ENCODE measurements at places on chromosomes 11 and 22.

DNA sequence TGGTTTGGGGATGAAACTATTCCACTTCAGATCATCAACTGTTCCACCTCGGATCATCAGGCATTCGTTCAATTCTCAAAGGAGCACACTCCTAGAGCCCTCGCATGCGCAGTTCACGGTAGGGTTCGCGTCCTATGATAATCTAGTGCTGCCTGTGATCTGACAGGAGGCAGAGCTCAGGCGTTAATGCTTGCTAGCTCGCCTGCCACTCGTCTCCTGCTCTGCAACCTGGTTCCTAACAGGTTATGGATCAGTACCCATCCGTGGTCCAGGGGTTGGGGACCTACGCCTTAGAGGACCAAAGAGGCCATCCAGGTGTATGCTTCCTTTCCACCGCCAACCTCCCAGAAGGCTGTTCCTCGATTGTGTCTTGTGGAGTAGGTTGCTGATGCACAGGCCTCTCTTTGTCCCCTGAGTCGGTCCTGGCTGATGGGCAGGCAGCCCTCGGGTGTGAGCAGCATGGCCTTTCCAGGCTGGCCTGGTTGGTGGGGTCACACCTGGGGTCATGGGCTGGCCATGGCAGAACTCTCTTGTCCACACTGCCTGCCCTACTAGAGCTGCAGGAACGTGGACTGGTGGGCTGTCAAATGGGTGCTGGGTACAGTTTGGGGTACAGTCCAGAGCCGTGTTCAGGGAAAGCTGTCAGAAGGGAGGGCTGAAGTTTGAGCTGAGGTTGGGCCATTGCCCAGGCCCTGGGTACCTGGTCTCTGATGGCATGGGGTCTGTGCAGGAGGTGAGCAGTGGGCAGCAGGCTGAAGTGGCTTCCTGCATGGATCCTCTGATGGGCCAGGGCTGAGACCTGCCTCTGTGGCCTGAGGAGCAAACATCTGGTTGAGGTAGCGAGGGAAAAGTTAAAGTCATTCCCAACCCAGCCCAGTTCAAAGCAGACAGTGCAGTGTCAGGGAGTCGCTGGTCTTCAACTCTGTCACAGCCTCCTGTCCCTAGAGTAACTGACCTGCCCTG, 11.1 kb downstream of the PRDM11 start:
- DNase-seq = no peak

- peak; percentile 69 for DNase-seq
Measured at GRCh38 chr11:208181-208916, 841 bp downstream of the RIC8A start.

DNA sequence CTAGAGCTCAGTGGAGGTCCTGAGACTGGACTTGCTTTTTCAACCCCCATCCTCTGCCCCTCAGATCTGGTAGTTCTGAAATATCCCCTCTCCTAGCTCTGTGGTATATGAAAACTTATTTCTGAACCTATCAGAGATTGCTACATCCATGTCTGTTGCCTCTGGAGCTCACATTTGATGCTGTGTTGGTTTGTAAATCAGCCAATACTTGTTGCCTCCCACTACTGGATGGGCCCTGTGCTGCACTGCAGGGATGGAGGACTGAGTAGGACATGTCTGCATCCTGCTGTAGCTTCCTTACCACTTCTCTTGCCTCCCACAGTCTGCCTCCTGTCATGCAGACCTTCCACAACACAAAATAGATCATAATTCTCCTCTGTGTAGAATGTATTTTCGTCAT, 5.2 kb downstream of the OLFML1 start:
- DNase-seq = no peak

DNA sequence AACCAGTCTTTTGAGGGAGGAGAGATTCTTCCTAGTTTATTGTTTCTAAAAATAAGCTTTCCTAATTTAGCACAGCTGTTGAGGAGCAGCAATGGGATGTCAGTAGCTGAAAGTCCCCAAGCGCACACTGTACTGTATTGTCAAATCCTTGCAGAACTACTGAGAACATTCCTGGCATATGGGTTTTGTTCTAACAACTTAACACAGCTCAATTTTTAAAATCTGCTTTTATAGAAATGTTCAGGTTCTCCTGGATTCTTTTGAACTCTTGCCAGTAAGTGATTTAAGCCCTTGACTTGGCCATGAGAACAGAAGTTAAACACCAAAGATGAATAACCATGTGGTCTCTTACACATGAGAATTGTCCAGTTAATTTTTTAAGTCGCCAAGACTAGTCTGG, 218.6 kb downstream of the FAT3 start:
- DNase-seq = no peak

DNA sequence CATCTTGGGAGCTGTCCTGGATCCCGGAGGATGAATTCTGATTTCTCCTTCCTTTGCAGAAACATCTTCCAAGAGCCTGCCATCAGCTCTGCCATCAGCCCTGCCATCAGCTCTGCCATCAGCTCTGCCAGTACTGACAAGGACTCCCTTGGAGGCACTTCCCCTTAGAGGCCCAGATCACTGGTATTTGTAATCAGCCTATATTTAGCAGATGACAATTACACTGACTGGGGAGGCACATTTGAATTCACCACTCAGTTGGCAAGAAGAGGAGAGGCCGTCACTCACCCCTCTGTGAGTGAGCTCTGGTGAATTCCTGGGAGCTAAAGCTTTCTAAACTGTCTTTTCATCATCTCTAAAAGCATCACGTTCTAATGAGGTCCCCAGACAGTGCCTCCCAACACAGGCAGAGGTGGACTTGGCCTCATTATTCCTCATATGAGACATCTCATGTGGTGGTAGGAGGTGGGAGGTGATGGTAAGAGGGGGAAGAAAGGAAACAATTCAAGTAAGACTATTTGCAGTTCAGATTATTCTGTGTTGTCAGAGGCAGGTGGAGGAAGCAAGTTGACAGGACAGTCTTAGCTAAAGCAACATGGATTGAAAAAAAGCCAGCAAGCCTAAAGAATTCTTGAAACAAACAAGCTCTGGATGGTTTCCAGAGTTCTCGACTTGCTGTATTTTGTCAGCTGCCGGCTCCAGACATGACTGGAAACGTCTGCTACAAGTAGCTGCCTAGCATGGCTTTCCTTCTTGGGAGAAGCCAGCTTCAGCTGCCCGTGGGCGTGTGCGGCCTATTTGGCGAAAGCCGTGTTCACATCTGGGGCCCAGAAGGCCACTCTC, 771.7 kb downstream of the TBC1D22A start:
- DNase-seq = no peak

DNA sequence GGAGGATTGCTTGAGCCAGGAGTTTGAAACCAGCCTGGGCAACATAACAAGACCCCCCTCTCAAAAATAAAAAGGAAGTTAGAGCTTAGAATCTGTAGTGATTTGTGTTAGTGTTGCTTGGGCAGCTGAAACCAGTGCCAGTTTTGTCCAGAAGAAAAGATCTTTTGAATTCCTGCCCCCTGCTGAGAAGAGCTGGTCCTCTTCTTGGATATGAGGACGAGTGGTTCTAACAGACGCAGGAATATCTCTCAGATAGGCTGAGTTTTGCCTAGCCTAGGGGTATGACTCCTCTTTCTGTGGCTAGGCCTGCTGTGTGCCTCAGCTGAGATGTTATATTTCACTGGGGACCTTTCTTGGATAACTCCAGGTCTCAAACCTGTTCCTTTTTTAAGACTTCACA, 102.8 kb downstream of the STIM1 start:
- DNase-seq = no peak

- no peak for DNase-seq
Measured at GRCh38 chr11:41659985-41660384, 200.5 kb upstream of the LRRC4C start.

- no peak for DNase-seq
Measured at GRCh38 chr11:1650918-1651262, 21.3 kb downstream of the KRTAP5-5 start.

- DNase-seq = no peak
Measured at GRCh38 chr22:41690476-41690875, 1.8 kb upstream of the SNU13 start.

- DNase-seq = no peak
Measured at GRCh38 chr22:17919276-17920144, 104.9 kb downstream of the MICAL3 start.

- DNase-seq = peak; percentile 6
Measured at GRCh38 chr22:21766691-21767462, 31.3 kb upstream of the YPEL1 start.

GRCh38 chr11:67311556-67312082, 8.3 kb downstream of the SSH3 start:
- no peak for DNase-seq

DNA sequence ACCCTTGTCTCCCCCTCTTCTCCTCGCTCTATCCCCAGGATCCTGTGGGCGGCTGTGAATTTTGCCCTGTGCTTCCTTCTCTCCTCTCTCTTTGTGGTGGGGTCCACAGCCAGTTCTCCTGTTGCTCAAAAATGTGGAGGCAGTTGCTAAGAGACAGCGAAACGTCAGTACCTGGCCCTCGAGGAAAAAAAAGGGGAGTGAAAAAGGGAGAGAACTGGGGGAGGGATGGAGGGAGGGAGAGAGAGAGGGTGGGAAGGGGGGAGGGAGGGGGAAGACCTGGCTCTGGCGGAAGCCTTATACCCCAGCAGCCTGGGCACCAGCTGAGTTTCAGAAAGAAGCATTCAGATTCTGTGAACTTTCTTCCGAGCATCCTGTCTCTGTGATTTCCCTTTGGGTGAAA, 2.1 kb upstream of the LRRC55 start:
- no peak for DNase-seq

- DNase-seq = no peak
Measured at GRCh38 chr11:119844808-119845207, 115.8 kb upstream of the NECTIN1 start.

DNA sequence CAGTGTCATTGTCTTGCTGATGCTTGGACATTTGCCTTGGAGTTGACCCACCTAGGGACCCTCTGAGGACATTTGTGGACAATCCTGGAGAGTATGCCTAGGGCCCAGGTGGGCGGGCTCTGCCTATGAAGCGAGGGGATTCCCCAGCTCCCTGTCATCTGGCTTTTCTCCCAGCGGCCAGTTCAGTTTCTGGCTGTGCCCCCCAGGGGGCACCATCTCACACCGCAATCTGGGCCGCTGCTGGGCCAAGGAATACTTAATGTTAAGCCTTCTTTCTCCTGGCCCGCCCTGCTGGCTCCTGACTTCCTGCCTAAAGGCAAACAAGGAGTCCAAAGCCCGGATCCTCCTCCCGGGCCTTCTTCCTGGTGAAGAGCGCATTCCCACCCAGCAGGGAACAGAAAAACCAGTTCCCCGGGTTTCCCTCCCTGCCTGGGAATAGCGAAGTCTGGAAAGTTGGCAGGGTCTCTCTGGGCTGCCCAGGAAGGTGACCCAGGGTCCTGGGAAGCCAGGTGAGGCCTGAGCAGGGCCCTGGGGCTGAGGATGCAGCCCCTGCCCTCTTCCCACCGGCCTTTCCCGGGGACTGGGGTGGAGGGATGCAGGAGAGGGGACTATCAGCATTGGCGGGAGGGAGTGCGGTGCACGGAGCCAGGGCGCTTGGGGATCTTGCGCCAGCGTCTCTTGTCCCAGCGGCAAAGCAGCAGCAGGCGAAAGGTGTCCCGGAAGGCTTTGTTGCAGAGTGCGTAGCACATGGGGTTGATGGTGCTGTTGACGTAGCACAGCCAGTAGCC, 11.9 kb downstream of the CHRM1 start:
- no peak for DNase-seq

DNA sequence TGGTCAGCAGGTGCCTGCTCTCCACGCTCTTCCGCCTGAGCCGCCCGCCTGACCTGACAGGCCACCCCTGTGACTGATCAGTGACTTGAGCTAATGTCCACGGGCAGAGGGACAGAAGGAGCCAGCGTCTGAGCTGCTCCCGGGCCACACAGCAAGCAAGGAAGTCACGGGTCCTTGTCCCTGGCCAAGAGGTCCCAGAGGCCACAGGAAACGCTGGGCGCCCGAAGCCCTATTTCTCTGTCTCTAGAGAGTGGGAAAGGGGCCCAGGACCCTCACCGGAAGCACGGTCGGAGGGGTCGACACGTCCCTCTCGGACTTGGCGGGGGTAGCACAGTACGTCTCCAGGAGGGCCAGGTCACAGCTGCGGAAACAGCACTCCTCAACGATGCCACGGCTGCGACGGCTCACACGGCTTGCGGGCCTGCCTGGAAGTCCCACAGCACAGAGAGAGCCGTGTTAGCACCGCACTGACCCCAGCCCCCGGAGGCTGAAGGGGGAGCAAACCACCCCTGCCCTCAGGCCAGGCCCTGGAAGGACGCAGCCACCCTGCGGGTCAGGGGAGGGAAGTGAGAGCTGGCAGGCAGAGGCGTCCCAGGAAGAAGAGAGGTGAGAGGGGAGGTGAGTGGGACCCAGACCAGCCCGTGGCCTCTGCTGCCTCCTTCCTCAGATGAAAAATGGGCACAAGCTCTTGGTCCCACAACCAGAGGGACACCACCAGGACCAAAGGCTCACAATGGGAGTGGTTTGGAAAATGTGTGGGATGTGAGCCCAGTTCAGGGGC, 5.8 kb downstream of the IGF2 start:
- DNase-seq = no peak

DNA sequence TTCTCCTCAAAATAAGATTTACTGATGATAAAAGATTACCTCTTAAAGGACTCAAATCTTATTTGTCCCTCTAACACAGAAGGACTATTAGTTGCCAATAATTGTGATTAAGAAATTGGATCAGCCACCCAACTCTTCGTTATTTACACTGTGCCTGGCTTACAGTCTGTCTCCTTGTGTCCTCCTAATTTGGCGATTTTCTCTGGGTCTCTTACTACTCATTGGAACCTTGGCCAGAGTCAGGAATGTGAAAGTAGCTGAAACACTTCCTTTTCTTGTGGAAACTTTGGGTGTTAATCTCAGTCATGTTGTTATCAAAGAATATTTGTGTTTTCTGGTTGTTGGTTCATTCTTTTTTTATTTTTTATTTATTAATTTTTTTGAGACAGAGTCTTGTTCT, 83.2 kb downstream of the TEAD1 start:
- no peak for DNase-seq

- no peak for DNase-seq
Measured at GRCh38 chr11:48095779-48096470, 115.6 kb downstream of the PTPRJ start.
